Stimulated activated CD4-positive, alpha-beta T cell treated with anti-CD3 and anti-CD28 coated beads, Interleukin-1b, Interleukin-23, amount 100 ng/mL, for 1 hour (primary cell): ENCODE measurements at places on chromosomes 7 and 10.

- DNase-seq, result no peak
These were observed 662 bp downstream of the NRCAM start for GRCh38 chr7:108455551-108455997.

GRCh38 chr7:101470668-101471487 is 108.2 kb downstream of the COL26A1 start:
- no peak for DNase-seq

DNA sequence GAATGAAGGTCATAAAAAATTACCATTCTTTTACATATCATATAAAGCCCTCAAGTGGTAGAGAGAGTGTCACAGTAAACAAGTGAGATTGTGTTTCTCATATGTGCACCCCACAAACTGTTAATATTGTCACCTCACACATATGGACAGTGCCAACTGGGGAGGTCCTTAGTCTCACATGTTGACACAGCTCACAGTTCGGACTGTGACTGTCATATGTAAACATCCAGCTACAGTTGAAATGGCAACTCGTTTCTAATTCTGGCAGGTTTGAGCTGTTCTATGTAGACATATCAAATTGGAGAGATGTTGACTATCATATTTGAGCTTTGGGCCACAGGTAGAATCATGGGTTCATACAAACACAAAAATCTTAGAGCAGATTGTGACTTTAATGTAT is 39.4 kb upstream of the ZNF107 start:
- no peak for DNase-seq

- DNase-seq, result no peak
These were observed 337.6 kb downstream of the CCSER2 start for GRCh38 chr10:84665883-84666463.

GRCh38 chr10:78771808-78772455 is 296.8 kb upstream of the ZMIZ1 start:
- no peak for DNase-seq

DNA sequence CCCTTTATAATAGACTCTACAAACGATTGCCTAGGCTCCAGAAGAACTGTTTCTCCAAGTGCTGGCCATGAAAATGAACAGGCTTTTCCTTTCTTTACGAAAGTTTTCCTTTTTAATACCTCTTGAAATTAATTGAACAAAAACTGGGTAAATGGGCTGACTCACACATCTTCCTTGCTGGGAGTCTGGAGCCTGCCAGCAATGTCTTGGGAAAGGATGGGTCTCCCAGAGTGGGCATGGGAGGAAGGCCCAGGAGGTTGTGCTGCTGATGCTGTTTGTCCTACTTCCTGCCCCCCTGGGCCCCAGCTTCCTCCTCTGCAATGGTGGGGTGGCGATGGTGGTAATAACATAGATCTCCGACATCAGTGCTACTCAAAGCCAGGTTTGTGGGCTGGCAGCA is 174.1 kb downstream of the RPS24 start:
- DNase-seq, result no peak

GRCh38 chr10:69577268-69578232 is 4.3 kb upstream of the NEUROG3 start:
- no peak for DNase-seq

GRCh38 chr10:133225707-133226191 is 4.3 kb upstream of the UTF1 start:
- DNase-seq, result no peak

GRCh38 chr7:34821932-34822558 is 164.0 kb downstream of the NPSR1 start:
- DNase-seq, result no peak

DNA sequence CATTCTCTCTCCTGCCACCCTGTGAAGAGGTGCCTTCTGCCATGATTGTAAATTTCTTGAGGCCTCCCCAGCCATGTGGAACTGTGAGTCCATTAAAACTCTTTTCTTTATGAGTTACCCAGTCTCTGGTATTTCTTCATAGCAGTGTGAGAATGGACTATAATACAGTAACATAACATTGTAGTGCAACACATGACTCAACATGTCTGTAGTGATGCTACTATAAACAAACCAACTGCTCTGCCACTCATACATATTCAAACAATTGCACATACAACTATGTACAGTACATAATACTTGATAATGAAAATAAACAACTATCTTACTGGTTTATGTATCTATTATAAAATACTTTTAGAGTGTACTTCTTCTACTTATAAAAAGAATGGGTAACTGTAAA is 7.1 kb downstream of the ATOH7 start:
- DNase-seq, result no peak

DNA sequence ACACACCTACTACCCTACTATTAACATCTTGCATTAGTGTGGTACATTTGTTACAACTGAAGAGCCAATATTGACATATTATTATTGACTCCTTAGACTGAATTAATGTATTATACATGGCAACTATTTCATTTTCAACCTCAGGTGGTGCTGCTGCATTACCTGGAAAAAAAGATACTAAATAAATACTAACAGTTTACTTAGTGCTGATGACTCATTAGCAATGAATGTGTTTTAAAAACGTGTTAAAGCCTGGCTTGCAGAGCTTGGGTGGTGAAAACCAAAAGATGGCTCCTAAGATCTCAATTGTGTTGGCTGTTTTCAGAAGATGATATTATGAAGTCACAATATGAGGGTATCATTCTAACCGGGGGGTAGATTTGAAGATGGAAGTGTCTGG is 34.8 kb downstream of the CFAP43 start:
- DNase-seq, result no peak
